ENCODE measurements at places on chromosomes 3 and 15.

DNA sequence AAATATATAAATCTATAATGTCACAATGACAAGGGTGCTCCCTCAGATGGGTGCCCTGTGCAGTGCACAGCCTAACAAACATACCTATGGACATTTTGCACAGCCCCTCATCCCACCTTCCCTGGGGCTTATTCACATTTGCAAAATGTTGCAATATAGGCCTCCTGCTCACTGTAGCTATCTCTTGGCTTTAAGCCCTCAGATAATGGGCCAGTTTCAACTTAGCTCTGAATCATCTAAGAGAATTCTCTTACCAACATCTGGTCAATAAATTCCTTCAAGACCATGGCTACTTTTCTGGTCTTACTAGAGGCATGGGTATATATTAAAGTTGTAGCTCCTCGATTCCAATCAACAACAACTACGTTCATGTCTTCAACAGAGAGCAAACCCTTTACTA lies 17.9 kb downstream of the LIPH start:
- no peak for ATAC-seq

DNA sequence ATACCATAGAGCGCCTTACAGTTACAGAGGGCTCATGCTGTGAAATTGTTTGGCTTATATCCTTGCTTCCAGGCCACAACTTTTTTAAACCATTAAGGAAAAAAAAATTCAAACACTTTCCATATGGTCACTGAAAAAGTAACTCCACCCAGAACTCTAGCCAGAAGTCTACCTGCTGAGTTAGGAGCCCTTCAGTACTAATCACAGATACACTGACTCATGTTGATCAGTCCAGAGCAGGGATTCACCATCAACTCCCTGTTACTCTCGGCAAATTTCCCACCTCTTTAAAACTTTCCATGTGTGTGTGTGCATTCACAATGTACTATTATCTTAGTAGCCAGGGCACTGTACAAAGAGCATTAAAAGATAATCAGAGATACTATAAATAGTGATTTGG lies 372.8 kb downstream of the MAGI1 start:
- no peak for ATAC-seq

- ATAC-seq = peak; percentile 13
Measured at GRCh38 chr15:89936051-89936785, 23.5 kb upstream of the ARPIN start.

- ATAC-seq = no peak
Measured at GRCh38 chr15:33440900-33441299, 130.1 kb downstream of the RYR3 start.

DNA sequence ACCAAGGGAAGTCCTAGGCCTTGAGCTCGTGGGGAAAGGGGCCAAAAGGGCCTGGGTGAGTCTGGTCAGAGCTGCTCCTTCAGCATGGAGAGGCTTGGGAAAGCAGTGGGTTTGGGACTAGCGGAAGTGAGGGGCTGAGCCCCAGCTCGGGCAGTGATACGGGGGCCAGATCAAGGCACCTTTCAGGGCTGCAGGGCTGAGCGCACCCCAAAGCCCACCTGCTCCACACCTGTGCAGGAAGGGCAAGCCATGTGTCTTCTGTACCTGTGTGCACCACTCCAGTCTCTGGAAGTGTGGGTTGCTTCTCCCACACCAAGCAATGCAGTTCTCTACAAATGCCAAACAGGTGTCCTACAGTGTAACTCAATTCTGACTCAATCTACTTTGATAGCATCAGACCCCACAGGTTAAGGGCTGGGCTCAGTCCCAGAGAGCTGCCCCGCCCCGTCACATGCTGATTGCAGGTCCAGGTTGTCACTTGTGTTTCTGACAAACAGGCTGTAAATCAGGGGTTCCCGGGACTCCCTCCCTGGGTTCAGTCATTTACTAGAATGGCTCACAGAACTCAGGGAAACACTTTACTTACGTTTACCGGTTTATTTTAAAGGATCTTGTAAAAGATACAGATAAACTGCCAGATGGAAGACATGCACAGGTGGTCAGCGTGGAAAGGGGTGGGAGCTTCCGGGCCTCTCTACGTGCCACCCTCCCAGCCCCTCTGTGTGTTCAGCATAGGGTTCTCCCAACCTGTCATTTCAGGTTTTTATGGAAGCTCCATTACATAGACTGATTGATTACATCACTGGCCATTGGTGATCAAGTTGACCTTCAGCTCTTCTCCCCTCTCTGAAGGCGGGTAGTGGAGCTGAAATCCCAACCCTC lies 28.8 kb upstream of the KLF13 start:
- ATAC-seq = no peak

DNA sequence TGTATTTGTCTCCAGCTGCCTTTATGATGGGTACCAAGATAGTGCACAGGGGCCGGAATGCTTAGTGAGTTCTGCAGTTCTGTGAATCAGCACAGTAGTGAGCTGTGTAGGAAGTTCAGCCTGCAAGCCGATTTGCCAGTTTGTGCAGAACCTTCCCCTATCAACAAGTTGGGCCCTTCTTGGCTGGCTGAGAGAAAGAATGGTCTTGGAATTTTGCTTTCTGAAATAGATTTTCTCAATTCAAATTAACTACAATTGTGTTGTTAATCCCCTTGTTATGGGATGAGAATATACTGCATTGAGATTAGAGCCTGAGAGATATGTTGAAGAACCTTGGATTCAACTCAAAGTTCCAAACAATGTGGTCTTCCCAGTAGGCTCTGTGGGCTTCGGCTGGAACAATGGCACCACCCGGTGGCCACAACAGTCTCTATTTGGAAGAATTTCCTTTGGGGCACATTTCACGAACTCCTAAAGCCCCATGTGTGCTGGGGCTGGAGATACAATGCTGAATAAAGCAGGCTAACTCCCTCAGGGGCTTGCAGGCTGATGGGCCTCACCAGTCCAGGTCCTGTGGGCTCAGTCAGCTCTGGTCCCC lies 59.1 kb downstream of the TRIM42 start:
- ATAC-seq = peak; percentile 43

- no peak for ATAC-seq
Measured at GRCh38 chr3:5430701-5431100, 243.2 kb downstream of the EDEM1 start.

- ATAC-seq = no peak
Measured at GRCh38 chr15:35871812-35872211, 325.8 kb upstream of the DPH6 start.

DNA sequence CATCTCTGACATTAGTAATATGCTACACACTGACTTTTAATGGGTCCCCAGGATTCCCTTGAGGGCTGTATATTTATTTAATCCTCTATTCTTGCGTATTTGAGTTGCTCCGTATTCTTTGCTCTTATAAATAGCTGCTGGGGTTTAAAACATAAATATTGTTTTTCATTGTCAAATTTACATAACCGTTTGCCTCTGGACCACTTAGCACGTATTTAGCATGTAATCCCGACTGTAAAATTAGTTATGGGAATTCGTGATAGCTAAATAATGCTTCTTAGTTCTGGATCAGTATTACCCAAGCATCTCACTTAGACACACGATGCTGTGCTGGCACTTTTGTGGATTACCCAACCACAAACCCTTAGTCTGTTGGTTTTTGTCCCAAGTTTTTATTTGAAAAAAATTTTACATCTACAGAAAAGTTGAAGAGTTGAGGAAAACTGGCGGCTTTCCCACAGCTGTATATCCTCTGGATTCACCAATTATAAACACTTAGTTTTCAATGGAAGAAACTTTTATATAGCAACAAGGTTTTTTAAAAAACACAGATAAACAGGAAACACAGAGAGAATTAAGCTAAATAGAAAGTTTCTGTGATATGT lies 296.8 kb upstream of the TPM1 start:
- ATAC-seq = no peak

DNA sequence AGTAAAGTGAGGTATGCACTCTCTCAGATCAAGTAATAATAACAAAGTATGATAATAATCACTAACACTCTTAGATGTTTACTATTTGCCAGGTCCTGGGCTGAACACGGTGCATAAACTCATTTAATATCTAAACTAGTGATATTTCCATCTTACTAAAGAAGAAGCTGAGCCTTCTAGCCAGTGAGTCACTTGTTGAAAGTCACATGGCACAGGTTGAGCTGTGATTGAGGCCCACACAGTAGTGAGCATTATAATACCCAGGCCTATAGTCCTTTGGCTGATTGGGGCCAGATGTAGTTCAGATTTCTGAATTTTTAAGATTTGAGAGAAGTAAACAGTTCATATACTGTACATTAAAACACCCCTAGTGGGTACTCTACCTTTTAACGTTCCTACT lies 93.2 kb upstream of the CCDC80 start:
- peak; percentile 55 for ATAC-seq

DNA sequence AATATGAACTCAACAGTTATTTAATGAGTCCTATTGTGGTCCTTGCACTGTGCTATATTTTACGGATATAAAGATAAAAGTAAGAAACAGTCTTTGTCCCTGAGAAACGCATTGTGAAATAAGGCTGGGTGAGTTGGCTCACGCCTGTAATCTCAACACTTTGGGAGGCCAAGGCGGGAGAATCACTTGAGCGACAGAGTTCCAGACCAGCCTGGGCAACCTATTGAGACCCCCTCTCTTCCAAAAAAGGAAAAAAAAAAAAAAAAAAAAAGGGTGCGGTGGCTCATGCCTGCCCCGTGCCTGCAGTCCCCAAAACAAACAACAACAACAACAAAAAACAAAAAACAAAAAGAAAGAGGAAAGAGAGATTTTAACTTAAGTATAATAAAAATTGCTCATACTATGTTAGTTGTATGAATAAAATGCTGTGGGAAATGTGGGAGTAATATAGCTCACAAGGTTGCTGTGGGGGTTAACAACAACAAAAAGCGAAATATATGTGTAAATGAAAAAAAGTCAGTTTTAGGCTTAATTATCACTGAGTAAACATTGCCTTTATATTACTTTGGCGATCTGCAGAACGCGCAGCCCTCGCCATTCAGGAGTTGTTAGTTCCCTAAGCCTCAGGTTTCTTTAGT lies 461 bp upstream of the FNDC3B start:
- ATAC-seq = no peak

DNA sequence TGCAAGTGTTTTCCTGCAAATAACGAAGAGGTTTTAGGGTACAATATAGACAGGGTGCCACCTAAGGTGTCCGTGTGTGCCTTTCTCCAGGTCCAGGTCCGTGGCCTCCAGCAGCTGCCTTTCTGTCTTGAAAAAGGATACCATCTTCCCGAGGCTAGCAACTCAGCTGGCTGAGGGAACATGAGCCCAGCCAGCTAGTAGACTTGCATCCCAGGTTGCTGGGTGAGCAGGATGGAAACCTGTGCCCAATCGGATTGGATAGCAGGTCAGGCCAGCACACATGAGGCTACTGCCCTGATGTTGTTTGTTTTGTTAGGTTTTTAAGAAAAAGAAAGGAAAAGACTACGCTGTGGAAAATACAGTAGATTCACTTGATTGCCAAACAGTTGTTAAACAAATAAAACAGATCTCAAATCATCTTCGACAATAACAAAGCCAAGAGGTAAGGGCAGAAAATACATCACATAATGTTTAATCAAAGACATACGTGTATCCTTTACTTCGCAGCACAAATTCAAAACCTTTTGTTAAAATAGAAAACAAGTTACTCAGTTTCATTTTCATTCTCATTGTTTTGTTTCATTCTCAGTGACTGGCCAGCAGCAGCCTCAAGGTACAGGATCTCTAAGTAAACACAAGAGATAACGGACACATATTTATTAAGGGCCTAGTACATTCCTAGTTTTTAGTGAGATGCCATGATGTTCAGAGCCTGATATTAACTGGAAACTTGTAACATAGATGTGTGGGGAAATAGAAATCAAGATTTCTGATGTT lies 661.2 kb upstream of the NR2F2 start:
- no peak for ATAC-seq

- ATAC-seq = no peak
Measured at GRCh38 chr15:22880068-22880980, 41.9 kb downstream of the NIPA2 start.

DNA sequence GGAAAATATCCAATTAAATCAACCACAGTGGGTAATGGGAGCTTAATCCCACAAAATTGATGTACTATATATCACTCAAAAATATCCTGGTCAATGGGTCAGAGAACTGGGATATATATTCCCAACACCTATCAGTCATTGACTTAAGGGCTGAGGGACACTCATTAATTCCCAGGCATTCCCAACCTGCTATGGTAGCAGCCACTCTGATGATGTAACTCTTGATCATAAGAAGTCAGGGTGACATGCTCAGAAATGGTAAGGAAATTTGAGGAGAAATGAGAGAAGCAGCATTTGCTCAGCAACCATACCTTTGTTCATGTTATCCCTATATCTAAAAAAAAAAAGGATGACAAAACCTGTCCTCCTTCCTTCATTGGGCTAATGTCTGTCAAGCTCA lies 3.1 kb upstream of the PLOD2 start:
- ATAC-seq = no peak

DNA sequence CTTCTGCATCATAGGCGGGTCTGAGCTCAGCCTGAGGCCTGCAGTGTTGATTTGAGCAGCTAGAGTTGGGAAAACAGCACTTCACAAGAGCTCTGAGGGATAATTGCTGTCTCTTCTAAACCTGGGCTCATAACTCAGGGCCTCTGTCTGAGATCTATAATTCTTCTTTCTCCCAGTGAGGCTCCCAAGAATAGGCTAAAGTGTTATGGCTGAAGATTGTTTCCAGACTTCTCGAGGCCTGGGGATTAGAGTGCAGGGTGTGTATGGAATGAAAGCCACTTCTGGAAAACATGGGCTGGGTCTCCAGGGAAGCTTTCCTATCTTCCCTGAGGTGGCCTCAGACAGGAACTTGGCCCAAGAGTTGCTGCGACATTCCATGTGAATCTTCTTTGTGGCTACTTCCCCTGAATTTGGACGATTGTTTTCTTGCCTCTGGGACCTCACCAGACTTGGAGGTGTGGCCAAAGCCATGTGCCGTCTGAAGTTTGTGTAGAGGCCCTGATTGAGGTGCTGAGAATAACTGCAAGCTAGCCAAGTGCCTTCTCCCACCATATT lies 26.5 kb downstream of the MTMR14 start:
- ATAC-seq = no peak

GRCh38 chr15:90232196-90232595 lies 1.5 kb downstream of the CIB1 start:
- no peak for ATAC-seq

DNA sequence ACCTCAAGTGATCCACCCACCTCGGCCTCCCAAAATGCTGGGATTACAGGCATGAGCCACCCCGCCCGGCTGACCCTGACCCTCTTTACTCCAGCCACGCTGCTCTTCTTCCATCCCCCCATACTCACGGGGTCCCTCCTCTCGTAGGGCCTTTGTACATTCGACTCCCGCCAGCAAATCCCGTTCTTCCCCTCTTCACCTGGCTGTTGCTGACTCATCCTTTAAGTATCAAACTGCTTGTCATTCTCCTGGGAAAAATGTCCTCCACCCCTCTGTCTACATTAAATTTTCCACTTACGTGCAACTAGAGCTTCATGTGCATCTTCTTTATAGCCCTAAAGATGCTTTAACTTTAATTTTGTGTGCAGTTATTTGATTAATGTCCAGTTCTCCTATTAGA lies 203.1 kb downstream of the OPA1 start:
- no peak for ATAC-seq

DNA sequence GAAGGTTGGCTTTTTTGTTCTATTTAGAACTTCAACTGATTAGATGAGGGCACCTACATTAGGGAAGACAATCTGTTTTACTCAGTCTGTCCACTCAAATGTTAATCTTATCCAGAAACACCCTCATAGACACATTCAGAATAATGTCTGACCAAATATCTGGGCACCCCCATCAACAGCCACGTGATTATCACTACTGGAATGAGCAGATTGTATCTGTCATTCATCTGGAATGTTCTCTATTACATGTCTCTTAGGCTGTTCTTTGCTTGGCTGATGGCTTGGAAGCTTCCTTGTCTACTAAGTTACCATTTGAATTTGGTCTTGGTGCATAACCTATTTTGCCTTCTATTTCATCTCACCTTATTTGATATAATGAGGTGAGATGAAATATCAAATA lies 15.7 kb upstream of the LRRC58 start:
- no peak for ATAC-seq

Data from esophagus mucosa (tissue), 1 donor.